Activated T-helper 1 cell treated with anti-CD3 and anti-CD28 coated beads, Interleukin-12 subunit alpha, Interleukin-12 subunit beta, Interleukin-2, Interleukin-4 antibody, amounts not matched to agents 30 ng/mL and 10 ng/mL and 1 ng/mL, durations not matched to agents 14 hours and 24 hours and 36 hours (primary cell): ENCODE measurements at places on chromosomes 13 and 19. TPM values are rescaled to one million over a fixed set of nuclear protein-coding genes. Genes with fewer than 3 reads are reported as not detected.
A peak's percentile ranks its signal among the peaks of the same experiment; 100 is the strongest.

- DNase-seq = no peak
Measured at GRCh38 chr13:45519493-45519892, 54.8 kb downstream of the COG3 start.

GRCh38 chr13:40329781-40330485 lies 336.5 kb downstream of the FOXO1 start:
- no peak for DNase-seq

GRCh38 chr13:89684896-89685295 lies 1662.6 kb upstream of the MIR17HG start:
- DNase-seq = no peak

DNA sequence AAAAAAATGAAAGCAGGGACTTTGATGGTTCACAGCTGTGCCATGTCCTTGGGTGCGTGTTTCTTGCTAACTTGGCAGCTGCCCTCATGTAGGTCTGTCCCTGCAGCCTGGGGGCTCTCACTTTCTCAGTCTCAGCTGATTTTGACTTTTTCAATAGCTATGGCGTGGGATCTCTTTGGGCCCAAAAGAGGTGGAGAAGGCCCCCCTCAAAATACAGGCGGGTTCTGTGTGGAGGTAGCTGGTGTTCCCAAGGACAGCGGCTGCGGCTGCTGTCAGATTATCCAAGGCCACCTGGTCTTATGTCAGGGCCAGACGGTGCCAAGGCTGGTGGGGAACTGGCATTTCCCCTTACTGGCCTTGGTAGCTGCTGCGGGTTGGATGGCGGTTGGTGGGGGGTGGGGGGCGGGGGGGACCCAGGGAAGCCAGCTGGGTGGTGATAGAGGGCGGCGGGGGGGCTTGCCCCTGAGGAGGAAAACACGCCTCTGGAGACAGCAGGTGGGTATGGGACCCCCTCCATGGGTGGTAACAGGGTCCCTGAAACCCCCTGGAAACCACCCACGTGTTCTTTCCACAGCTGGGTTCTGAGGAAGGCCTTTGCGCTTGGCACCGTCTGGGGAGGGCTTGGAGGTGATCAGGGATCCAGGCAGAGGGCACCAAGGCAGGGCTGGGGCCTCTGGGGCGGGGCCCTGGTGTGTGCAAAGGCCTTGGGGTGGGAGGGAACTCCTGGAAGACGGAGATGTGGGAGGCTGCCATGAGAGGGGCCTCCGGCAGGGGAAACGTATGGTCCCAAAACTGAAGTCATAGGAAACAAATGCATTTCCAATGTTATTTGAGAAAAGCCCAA lies 4.1 kb downstream of the TIMM13 start:
- DNase-seq = no peak

DNA sequence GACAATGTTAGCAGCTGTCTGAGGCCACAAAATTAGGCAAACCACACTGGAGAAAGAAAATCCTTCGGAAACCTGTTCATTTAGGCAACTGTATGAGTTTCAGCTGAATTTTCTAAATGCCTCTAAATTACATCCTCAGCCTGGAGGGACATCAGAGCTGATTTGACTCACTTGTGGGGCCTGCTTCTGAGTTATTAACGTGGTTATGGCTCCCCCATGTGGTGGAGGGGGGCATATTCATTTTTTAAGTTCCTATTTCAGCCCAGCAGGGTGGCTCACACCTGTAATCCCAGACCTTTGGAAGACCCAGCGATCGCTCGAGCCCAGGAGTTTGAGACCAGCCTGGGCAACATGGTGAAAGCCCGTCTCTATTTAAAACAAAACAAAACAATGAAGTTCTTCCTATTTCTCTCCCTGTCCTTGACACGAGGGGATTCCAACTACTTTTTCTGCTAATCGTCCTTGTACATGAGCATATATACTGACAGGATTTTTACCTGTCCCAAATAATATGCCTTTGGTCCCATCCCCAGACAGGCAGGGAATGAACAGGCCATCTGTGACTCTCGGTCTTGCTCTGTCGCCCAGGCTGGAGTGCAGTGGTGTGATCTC lies 31.5 kb upstream of the HIF3A start:
- peak; percentile 61 for DNase-seq

GRCh38 chr19:955803-956765 lies 28.1 kb upstream of the WDR18 start:
- no peak for DNase-seq

- DNase-seq = no peak
Measured at GRCh38 chr19:3822683-3823349, 36.6 kb upstream of the MATK start.

DNA sequence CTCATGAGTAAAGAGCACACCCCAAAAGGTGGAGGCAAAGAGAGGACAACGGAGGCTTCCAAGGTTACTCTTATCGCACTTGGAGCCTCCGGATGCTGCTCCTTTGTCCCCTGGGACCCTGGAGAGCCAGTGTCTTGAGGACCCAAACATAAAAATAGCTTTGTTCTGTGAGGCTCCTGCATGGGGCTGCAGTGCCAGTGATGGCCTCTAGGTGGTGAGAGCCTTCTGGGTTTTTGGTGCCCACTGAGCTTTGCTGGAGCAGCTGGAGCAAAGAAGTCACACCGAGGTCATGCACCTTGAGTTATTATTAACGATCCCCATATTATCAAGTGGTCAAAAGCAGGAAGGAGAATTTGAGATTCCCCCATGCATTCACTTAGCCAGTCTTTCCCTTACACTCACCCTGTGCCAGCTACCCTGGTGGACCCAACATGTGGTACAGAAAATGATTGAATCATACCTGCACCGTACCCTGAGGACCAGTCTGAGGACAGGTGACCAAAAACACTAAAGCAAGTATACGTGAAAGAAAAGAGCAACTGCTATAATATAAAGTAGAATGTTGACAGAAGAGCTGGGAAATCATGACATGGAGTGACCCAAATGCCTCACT lies 41.5 kb downstream of the ZNF682 start:
- DNase-seq = no peak

- DNase-seq = no peak
Measured at GRCh38 chr13:111216166-111216960, 101.3 kb downstream of the ARHGEF7 start.

DNA sequence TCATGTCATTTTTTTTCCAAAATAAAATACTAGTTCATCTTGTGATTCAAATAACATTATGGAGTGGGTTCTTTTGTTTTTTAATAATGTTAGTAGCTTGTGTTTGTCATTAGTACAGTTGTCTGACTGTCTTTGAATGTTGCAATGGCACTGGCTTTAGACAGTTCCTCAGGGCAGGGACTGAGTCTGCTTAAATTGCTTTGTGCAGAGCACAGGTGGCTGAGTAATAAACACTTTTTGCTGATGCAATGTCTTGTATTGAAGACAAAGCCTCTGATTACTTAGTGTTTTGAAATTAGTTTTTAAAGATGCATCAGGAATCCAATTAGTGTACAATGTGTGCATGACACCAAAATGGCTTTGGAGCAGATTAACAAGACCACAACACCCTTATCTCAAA lies 88.7 kb upstream of the PCDH9 start:
- no peak for DNase-seq

GRCh38 chr19:3374369-3375112 lies 8.2 kb downstream of the NFIC start:
- no peak for DNase-seq

DNA sequence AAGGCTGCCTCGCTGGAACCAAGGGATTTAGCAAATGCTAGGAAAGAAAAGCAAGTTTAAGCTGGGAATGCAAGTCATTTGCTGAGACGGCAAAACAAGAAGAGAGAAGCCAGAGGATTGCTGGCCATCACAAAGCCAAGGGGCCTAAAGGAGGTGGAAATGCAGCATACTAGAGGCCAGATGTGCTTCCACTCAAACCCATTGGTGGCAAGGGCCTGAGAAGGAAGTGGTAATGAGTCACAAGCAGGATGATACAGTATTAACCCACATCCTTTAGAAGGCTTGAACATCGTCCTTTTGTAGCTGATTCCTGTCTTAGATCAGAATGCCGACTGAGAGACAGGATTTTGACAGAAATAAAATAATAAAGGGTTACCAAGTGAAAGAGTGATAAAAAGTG lies 68.2 kb downstream of the ITGBL1 start:
- no peak for DNase-seq

DNA sequence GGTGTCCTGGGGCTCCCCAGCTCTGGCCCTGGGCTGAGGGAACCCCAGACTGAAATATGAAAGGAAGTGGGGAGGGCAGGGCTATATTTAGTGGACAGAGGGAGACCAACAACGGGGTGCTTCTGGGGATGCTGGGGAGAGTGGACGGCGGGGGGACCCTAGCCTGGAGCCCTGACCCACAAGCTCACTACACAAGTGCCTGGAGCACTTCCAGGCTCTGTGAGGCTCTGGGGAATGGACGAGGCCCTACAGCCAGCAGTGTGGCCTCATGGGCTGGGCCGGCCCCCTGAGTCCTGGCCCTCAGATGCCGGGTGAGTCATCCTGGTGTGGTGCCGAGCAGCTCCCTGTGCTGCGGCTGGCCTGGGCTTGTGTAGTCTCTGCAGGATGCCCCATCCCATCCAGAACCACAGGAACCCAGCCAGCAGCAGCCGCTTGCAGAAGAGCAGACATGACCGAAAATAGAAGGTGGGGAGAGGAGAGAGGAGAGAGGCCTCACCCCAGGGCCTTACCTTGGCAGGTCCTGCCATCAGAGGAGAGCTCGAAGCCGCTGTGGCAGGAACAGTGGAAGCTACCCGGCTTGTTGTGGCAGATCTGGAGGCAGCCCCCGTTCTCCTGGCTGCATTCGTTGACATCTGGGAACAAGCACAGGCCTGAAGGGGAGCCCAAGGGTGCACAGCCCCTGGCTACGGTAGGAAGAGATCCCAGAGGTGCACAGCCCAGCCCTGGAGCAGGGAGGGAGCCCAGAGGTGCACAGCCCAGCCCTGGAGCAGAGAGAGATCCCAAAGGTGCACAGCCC lies 26.1 kb downstream of the GAS6 start:
- DNase-seq = no peak

DNA sequence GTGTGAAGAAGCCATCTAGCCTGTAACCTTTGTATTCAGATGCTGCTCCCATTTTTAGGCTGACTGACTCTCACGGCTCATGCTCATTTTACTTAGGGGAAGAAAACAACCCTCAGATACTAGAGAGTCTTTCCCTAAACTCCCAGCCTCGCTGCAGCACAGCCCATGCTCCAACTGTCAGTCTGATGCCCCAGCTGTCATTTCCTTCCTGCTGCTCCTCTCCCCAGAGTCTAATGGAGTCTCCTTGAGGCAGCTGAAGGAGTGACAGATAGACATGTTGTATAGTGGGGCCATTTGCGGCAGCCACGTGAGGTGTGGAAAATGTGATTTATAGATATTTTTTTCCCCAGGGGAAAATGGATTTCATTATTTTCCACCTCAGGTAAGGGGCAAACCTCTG lies 59.2 kb upstream of the OLFM4 start:
- no peak for DNase-seq

DNA sequence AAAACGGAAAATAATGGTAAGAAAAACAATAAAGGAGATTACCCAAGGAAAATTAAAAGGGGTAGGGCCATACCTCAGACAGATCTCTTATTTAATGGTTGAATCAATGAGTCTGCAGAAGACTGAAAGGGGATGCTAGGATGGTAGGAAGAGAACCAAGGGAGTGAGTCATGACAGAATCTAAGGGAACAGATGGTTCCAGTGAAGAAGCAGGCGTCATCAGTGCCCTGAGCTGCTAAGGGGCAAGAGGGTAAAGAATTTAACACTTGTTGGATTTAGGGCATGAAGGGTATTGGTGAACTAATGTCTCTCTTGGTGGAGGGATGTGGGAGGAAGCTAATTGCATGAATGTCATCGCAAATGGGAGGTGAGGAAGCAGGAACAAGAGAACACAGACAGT lies 329.2 kb upstream of the TSHZ3 start:
- DNase-seq = no peak

DNA sequence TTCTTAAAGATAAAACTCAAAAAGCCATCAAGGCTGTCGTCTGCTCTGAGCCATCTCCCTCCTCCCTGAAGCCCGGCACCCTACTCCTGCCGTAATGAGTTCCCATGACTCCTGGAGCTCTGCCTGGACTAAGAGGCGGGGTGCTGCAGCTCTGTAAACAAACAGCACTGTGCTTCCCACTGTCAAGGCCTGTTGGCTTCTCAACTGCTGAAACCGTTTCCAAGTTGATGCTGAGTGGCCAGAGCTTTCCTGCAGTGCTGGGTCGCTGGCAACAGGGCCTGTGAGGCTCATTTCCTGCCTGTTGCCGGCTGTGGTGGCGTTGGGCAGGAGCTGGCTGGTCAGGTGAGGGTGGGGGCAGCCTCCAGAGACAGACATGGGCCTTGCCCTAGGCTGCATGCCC lies 26.7 kb upstream of the ISYNA1 start:
- DNase-seq = no peak

- DNase-seq = no peak
Measured at GRCh38 chr19:48560095-48560530, 8.1 kb downstream of the SULT2B1 start.

Gene WDR87
- total RNA-seq = not detected in 2 replicates

Gene PDE4C
- total RNA-seq = not detected in 2 replicates

Gene PSG2
- not detected in 2 replicates for total RNA-seq

Gene GAS6
- 0.62 and 0.98 TPM in 2 replicates for total RNA-seq

Gene TUBGCP3
- total RNA-seq = 67.4 and 71.8 TPM in 2 replicates

Gene CLEC17A
- total RNA-seq = 0.13 TPM in 1 of 2 replicates, not detected in the other
